Stimulated activated CD8-positive, alpha-beta memory T cell treated with anti-CD3 and anti-CD28 coated beads, Interleukin-15, amount 100 ng/mL, for 24 hours (primary cell): ENCODE measurements at places on chromosomes 13 and 19.

DNA sequence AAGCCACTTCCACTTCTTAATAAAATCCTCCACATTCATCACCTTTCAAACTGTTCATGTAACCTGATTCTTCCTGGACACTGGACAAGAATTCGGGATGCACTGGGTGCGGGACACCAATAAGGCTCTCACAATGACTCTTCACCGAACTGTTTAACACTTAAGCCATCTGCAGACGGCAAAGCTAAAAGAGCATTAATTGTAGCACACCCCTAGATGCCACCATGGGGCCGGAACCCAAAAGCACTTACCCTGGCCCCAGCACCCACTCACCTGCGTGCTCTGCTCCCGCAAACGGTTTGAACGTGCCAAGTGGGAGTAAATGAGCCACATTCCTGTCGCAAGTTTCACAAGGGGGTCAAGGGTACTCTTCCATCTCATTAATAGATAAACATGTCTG lies 254.3 kb upstream of the PRR20A start:
- DNase-seq = no peak

DNA sequence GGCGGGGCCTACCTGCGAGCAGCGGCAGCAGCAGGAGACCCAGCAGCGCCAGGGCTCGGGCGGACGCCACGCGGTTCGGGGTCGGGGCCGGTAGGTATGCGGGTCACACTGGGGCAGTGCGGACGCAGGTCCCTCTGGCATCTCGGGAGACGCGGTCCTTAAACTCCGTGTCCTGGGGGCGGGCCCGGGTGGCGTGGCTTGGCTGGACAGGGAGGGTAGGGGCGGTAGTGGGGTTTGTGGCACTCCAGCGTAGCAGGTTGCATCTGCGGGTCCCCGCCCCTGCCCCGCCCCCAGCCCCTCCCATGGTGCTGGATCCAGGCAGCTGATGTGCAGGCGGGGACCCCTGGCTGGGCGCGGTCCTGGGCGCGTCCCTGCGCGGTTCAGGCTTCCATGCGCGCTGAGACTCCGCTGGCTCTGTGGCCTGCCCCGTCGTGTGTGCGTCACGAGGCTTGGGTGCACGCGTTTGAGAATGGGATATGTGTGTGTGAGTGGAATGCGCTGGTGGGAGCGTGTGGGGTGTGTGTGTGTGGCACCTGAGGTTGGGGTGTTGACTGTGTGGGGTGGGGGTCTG lies 96.1 kb downstream of the WTIP start:
- no peak for DNase-seq

DNA sequence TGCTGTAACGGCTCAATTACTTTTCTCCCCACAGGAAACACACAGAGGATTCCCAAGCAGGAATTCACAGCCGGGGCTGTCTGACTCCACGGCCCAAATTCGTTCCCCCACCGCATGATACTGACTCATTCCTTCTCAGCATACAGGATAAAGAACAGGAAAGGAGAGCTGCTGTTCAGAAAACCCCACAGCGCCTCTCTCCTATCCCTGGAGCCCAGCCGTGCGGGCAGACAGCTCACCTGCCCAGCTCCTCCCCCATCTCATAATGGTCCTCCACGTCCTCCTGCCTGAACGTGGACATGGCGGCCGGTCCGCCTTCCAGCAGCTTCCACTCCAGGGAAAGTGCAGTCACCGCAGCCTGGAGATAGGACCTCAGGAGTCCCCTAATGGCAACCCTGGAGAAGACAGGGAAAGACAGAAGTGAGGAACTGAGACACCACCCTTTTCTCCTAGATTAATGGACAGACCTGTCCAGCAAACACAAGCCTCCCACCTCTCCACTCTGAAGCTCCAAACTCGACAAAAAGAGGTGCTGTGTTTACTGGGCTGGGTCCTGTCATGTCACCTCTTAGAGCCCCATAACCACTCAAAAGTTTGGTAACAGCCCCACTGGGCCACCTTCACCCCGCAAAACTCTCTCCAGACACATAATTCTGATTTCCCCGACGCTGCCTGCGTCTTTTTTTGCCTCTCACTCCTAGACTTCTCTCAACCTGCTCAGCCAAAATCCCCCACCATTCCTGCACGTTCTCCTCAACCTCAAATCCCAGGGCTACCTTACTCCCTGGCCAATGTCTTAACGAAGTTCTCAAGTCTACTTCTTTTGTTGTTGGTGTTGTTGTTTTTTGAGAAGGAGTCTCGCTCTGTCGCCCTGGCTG lies 1.2 kb downstream of the DAPK3 start:
- no peak for DNase-seq

GRCh38 chr19:33344573-33344925 lies 29.0 kb upstream of the CEBPG start:
- no peak for DNase-seq

- DNase-seq = no peak
Observed at GRCh38 chr19:31002518-31003244, 346.6 kb downstream of the TSHZ3 start.

DNA sequence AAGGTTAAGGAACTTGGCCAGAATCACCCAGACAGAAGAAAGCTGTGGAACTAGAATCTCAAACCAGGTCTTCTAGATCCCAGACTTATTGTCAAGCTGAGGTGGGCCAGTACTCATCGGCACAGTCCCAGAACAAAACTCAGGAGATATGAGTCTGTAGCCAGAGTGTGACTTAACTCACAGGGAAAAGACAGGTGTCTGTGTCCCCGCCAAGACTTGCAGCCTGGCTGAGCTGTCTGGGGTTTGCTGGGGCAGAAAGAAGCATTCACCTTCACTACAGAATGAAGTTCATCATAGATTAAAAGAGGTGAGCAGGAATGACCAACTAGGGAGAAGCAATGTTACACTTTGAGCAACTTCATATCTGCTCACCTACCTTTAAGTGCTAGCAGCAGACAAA lies 257.2 kb downstream of the FOXO1 start:
- DNase-seq = no peak

GRCh38 chr19:1315470-1316166 lies 29.9 kb downstream of the EFNA2 start:
- DNase-seq = no peak

GRCh38 chr19:18266771-18267686 lies 7.2 kb downstream of the IQCN start:
- no peak for DNase-seq

GRCh38 chr13:20121159-20121525 lies 39.7 kb downstream of the GJA3 start:
- DNase-seq = no peak

GRCh38 chr19:8557642-8558238 lies 19.5 kb downstream of the MYO1F start:
- DNase-seq = no peak

GRCh38 chr13:33079960-33080359 lies 63.7 kb downstream of the KL start:
- no peak for DNase-seq

DNA sequence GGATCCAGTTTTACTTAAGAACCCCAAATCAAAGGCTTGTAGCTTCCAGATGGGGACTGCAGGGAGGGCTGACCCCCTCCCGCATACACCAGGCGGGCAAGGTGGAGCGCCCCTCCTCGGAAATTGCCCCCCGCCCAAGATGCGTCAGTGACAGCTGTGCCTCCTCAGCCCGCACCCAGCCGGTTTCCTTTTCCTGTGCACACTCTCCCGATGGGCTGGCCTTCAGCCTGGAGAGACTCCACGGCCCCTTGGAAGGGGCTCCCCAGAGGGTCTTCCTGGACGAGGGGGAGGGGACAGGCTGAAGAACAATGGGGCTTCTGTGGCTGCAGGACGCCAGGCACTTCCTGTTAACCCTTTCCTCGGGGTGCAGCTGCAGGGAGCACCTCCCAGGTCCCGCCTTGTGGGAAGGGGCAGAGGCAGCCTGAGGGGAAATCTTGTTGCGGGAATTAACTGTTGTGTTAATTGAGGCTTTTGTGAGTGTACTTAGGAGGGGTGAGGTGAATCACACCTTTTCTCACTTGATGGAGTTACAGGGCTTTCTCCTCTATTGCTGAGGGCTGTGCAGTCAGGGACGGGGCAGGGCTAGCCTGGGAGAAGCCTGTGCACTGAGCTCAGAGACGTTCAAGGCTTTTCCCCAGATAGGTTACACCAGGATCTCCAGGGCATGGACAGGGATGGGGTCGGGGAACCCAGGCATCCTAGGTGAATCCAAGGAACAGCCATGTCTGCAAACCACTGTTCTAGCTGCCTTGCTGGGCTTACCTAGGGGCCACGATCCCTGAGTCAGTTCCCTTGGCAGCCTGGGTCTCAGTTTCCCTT lies 14.3 kb downstream of the IER2 start:
- DNase-seq = no peak

DNA sequence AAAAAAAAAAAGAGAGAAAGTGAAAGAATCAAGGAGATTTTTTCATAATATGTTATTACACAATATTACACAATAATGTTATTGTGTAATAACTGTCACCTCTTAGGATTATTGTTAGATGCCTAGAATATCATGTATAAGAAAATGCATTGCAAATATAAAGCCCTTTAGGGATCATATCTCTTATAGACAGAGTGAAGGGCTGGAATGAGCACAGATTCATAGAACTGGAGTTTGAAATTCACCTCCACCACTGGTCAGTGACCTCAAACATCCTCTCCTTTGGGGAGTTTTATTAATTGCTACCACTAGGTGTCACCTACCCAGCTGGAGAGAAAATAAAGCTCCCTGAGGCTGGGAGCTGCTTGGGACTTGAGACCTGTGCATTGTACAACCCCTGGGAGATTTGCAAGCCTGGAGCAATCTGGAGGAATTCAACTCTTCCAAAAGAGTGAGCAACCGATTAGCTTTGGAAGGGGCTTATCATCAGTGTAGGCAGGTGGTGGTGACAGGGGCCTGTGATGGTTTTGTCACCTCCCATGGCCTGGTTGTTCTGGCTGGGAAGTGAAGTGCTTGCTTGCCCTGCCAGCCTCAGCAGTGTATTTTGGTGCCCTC lies 30.3 kb upstream of the FRY start:
- DNase-seq = no peak

- DNase-seq = no peak
Observed at GRCh38 chr19:49809160-49809940, 3.7 kb downstream of the FUZ start.

DNA sequence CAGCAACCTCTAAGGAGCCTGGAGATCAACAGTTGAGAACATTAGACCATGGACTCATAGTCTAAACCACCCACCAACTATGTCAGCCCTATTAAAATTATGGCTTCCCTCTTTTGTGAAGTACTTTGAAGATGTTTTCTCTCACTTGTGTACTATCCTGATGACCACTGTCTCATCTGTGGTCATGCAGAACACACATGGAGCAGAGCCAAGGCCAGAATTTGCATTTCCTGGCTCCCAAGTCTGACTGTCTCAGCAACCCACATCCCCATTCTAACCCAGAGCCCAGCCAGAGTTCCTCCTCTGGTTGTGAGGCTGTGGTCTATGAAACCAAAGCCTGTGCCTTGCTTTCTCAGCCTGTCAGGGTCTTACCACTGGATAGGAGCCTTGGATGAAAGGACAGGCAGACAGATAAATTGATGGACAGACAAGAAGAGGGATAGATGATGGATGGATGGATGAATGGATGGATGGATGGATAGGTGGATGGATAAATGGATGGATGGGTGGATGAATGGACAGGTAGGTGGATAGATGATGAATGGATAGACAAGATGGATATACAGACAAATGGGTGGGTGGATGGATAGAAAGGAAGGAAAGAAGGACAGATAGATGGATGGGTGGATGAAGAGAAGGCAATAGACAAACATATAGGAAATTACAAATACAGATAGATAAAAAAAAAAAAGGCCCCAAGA lies 35.4 kb downstream of the ZNF557 start:
- no peak for DNase-seq

DNA sequence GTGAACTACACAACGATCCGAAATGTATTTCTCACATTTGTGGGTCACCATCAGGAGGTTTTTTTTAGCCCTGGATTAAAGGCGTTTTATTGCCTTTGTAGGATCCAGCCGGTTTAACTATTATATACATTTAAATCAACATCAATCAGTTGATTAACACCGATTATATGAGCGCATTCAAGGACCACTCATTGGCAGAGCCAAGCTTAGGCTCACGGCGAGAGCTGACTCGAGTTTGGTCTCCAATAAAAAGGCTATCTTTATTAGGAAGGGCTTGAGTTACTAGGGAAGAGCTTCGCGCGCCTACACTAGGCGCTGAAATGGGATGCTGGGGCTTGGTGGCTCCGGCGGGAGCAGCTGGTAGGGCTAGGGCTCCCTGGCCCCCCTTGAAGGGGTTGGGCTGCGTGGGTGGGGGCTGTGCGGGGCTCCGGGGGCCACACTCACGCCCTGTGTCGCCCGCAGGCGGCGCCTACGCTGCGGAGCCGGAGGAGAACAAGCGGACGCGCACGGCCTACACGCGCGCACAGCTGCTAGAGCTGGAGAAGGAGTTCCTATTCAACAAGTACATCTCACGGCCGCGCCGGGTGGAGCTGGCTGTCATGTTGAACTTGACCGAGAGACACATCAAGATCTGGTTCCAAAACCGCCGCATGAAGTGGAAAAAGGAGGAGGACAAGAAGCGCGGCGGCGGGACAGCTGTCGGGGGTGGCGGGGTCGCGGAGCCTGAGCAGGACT lies 4.2 kb downstream of the PDX1 start:
- no peak for DNase-seq

DNA sequence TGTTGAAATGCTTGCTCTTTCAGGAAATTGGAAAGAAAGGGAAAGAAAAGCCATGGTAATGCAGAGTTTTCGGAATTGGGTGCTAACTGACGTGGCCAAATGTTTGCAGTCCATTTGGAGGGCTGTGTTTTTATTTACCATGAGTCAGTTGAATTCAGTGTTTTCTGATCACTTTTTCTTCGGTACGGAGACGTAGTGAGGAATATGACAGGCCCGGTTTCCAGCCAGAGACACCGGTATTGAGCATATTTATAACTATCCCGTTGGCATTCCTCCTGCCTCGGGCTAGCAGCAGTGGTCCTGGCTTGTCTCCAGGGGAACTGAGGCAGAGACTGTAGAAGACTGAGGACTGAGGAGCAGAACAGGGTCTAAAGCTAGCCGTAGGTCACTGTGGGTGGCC lies 1.0 kb downstream of the CDC16 start:
- DNase-seq = no peak

DNA sequence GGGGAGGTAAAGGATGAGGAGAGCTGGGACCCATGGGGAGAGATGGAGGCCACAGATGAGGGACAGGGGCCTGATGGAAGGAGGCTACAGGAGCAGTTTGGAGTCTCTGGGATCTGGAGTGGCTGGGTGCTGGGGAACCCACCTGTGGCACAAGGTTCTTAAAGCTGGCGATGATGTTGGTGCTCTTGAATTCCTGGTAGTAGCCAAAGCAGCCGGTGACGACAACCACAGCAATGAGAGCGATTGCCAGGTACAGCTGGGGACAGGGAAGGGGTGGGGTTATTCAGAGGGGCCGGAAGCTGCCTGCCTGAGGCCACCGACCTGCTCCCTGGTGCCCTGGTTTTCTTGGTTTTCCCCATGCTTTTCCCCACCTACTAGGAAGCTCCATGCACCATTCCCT lies 2.8 kb downstream of the ATP4A start:
- DNase-seq = no peak

GRCh38 chr19:1860042-1860775 lies 3.2 kb downstream of the KLF16 start:
- no peak for DNase-seq

- DNase-seq = no peak
Observed at GRCh38 chr13:28867564-28867963, 47.4 kb downstream of the MTUS2 start.

GRCh38 chr13:33197541-33197971 lies 88.0 kb downstream of the STARD13 start:
- DNase-seq = no peak
